Naive B cell (primary cell): ENCODE measurements at places on chromosomes 16 and 17. TPM values are rescaled to one million over a fixed set of nuclear protein-coding genes. Genes with fewer than 3 reads are reported as not detected.

DNA sequence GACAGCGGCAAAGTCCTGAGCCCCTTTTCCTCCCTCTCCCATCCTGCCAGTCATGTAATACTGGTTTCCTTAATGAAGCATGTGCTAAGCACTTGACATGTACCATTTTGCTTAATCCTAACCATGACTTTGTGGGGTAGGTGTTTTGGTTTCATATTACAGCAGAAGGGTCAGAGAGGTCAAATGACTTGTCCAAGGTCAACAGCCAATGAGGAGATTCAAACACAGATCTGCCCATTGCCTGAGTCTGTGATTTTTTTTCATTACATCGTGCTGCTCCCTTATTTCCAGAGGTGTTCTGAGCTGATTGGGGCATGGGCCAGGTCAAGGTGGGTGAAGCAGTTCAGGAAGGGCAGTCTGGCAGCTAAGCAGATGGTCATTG is 17.6 kb upstream of the PHF12 start:
- no peak for DNase-seq

DNA sequence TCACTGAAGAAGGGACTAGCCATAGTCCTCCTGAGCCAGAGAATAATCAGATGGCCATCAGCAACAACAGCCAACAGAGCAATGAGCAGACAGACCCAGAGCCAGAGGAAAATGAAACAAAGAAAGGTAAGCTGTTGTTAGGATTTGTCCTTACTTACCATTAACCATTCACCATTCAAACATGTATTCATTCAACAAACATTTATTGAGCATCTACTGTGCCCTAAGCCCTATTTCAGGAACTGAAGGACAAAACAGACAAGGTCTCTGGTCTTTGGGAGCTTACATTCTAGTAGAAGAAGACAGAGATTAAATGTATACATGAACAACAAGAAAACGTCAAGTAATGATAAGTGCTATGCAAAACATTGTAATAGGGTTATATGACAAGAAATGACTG is 19.3 kb downstream of the OGFOD1 start:
- DNase-seq: no peak

DNA sequence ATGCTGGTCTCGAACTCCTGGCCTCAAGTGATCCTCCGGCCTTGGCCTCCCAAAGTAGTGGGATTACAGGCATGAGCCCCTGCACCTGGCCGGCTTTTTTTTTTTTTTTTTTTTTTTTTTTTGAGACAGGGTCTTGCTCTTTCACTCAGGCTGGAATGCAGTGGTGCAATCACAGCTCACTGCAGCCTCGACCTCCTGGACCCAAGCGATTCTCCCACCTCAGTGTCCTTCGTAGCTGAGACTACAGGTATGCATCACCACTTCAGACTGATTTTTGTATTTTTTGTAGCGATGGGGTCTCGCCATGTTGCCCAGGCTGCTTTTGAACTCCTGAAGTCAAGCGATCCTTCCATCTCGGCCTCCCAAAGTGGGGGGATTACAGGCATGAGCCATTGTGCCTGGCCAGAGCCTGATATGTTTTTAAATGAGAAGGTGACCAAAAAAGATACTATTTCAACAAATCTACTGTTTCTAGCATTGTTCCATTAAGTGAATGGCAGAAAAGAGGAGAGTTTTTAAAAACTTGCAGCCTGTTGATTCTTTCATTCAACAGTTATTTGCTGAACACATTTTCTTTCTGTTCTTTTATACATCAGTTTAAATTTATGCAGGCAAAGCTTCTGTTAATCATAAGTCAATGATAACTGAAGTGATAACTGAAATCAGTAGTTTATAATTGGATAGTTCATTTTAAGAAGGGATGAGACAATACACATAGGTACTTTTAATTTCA is 3.2 kb upstream of the SRSF1 start:
- DNase-seq: no peak

AGRP gene
- polyA plus RNA-seq: not detected

DNA sequence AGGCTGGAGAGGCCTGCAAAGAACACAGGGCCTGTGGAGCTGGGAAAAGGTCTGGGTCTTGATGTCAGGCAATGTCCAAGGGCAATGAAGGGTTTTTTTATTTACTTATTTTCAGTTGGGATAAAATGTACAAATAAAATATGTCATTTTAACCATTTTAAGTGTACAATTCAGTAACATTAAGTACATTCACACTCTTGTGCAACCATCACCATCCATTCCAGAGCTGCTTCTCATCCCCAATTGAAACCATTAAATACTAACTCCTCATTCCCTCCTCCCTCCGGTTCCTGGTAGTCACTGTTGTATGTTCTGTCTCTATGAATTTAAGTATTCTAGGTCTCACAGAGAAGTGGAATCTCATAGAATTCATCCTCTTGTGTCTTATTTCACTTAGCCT is 444.7 kb downstream of the HS3ST3B1 start:
- DNase-seq: no peak

DNA sequence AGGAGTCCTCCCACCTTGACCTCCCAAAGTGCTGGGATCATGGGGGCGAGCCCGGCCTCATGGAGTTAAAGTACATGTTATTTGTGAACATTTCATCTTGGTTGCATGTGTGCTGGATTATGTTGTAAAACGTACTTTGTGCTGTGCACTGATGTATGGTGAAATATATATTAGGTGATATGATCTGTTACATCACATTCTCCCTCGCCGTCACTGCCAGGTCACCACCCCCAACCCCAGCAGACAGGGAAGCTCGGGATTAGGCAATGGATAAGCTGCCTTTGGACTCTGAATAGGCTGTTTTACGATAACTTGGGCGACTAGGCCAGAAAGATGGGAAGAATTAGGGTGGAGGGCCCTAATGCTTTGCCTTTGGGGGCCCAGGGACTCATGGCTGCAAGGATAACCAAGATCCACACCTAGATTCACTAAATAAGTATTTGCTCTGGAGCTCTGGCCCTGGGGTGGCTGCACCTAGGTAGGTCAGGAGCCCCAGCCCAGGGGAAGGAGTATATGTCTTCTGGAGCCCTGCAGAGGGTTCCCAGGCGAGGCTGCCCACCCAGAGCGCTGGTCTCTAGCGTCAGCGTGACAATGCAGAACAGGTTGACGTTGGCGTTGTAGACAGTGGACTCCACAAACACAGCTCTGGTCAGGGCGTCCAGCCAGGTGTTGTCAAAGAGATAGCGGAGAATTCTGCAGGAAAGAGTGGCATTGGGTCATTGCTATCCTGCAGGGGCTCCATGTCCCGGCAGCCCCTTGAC is 27.1 kb upstream of the GCSH start:
- DNase-seq: no peak

DNA sequence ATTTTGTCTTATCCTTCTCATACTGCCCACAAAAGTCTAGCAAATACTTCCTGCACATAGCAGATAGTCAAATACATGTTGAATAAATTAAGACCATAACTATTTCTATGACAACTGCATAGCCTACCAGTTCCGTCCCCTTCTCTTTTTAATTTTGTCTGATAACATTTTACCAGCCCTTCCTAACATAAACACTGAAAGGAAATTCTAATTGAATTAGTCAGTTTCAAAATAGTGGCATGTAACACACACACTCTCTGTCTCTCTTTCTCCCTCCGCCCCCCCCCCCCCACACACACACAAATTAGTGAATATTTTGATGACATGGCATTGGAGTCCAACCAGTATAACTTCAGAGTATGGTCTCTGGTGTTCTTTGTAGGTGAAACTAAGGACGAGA is 41.8 kb downstream of the TNRC6C start:
- DNase-seq: no peak

GRCh38 chr16:89823087-89823823 is 5.0 kb upstream of the SPIRE2 start:
- no peak for DNase-seq

KRT14 gene
- polyA plus RNA-seq: not detected

- no peak for DNase-seq
These were observed 21.6 kb upstream of the EVPL start for GRCh38 chr17:76048711-76049110.

- DNase-seq: no peak
These were observed 12.9 kb upstream of the MYO18A start for GRCh38 chr17:29193146-29193545.

- peak; percentile 48 for DNase-seq
These were observed 5.3 kb upstream of the CAVIN1 start for GRCh38 chr17:42428141-42428944.

GRCh38 chr17:29573558-29573869 is 5.0 kb downstream of the TP53I13 start:
- no peak for DNase-seq

- DNase-seq: no peak
These were observed 4.7 kb upstream of the EFCAB5 start for GRCh38 chr17:29936724-29937123.

DNA sequence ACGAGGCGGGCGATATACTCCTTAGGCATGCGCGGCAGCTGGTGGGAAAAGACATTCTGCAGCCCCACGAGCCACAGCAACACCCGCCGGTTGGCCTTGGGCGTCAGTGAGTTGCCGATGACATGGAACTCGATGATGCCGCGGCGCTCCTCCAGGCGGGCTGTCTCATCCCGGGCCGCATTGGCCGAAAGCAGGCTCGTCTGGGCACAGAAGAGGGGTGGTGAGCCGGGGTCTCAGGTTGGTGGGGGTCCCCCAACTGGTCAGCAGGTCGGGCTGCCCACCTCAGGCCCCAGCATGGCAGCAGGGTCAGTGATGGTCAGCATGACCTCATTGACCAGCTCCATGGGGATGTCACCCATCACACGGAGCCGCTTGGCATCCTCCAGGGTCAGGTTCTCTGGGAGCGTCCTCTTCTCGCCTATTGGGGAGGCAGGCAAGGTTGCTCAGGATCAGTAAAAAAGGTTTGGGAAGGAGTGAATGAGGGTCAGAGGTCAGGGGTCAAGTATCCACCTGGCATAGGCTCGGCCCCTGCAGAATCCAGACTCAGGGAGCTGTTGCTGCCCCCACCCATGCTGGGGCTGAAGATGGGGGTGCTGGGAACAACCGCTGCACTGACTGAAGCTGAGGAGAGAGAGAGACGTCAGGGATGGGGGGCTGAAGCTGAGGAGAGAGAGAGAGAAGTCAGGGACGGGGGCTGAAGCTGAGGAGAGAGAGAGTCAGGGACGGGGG is 3.6 kb downstream of the KAT2A start:
- DNase-seq: no peak

DNA sequence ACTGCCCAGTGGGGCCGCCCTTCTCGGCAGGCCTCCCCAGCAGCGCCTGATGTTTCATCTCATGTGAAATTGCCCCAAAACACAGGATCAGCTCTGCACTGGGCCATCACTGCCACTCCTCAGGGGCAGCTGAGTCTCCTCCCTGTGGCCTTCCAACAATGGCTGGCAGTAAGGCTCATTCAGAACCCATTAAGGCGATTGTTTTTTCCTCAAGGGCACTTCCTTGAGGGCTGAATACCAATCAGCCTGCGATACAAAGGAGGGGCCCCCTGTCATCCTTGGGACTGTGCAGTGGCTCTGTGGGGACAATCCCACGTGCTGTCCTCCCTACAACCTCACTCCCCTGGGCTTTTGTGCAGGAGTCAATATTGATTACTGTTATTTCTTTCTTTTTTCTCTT is 47.5 kb downstream of the XYLT1 start:
- no peak for DNase-seq

- DNase-seq: no peak
These were observed 9.1 kb upstream of the PSMC3IP start for GRCh38 chr17:42586514-42587230.

DNA sequence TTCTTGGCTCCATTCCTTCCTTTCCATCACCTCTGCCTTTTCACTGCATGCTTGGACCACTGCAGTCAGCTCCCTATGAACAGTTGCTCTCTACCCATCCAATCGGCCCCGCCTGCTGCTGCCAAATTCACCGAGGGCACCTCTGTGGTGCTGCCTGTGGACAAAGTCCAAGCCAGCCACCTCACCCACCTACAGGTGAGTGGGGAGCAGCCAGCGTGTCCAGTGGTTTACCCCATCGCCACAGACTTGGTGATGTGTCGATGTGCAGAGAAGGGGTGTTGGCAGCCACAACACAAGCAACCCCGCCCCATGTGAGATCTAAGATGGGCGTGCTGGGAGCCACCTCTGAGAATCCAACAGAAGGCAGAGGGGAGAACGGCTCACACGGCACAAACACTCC is 43.7 kb upstream of the STH start:
- no peak for DNase-seq

DNA sequence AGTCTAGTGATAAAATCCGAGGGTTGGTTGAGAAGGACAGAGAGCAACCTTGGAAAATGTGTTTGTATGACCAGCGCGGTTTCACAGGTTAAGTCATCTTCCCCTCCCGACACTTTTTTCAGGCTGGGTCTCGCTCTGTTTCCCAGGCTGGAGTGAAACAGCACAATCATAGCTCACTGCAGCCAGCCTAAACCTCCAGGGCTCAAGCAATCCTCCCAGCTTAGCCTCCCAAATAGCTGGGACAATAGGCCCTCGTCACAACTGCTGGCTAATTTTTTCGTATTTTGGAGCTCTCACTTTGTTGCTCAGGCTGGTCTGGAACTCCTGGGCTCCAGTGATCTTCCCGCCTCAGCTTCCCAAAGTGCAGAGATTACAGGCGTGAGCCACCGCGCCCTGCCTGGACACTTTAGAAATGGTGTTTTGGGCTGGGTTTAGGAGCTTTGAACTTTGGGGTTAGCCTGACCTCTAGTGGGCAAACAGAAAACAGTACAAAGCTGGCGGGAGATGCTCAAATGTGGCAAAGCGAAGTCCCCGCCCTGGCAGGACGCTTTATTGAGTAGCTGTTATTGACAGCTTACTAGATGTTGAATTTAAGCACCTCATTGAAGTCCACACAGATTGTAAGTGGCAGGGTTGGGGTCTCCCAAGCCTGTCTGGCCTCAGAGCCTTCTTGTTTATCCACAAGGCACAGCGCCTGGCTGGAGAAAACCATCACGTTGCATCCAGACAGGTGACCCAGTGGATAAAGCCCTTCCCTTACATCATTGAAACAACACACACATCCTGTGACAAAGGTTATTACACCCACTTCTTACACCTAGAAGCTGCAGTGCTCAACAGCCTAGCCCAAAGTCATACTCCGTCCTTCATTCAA is 34.7 kb upstream of the RBBP6 start:
- peak; percentile 55 for DNase-seq
